SJSA1 (cell line): ENCODE measurements at places on chromosomes 3 and 15. TPM values are rescaled to one million over a fixed set of nuclear protein-coding genes. Genes with fewer than 3 reads are reported as not detected.

Gene STRIT1
- total RNA-seq: not detected in 2 replicates

Gene DAZL
- not detected in 2 replicates for total RNA-seq

Gene ZNF35
- 7.7 and 14.7 TPM in 2 replicates for total RNA-seq

Gene STRA6
- 0.18 TPM in 1 of 2 replicates, not detected in the other for total RNA-seq

Gene ZNF620
- 0.69 and 2.4 TPM in 2 replicates for total RNA-seq

- DNase-seq: peak; percentile 75
Observed at GRCh38 chr15:57527382-57528091, 64.2 kb upstream of the MYZAP start.

- DNase-seq: no peak
Observed at GRCh38 chr3:73453666-73454065, 171.1 kb downstream of the PDZRN3 start.

GRCh38 chr15:58459560-58459959, 27.8 kb downstream of the LIPC start:
- no peak for DNase-seq

DNA sequence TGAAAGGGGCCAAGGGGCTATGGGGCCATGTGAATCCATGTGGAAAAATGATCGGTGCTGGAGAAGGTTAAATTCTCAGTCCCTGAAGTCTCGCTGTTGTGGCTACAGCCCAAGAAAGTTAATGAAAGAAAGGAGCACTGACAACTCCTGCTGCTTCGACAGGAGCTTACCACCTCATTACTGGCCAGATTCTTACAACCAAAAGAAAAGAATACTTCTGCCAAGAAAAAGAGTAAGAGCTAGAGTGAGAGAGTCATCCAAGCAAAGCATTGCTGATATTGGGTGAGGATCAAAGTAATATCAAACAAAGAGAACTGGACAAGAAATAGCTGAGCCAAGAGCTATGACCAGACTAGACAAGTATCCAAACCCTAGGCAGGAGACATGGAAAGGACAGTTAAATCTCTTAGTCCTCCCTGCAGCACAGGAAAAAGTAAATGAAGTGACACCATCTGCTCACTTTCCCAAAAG, 348.4 kb upstream of the PLSCR5 start:
- no peak for DNase-seq

Gene IL16
- total RNA-seq: not detected in 2 replicates

- no peak for DNase-seq
Observed at GRCh38 chr3:139093840-139094239, 49.1 kb upstream of the PRR23C start.

DNA sequence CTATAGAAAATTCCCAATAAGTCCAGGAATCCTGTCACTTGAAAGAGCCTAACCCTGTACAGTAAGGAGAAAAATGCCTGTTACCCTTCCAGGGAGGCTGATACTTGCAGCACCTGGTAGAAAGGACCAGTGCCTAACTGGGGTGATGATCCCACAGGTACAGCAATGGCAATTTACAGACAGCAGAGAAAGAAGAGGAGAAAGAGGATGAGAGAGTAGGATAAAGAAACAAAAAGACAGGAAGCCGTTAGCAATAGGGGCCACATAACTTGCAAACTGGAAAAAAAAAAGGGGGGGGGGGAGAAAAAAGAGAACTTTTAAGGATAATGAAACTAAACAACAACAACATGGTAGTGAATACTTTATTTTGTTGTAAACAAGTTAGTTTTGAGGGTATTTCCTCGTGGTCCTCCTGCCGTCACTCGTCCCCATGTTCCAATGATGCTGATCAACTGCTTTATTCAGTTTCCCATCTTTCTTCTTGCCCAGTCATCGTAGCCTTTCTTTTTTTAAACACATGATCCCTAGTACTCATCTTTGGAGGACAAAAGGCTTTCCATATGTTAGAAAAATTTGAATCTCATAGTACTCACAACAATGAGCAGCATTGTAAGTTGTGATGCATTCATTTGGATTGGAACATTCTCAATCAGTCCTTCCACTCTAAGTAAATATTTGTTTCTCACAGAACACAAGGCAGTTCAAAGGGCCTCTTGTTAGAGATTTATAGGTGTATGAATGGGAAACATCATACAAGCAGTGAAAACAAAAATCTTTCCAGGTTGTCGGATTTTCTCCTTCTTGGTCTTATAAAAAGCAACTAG, 8.6 kb downstream of the TM4SF1 start:
- no peak for DNase-seq

Gene P2RY12
- not detected in 2 replicates for total RNA-seq

GRCh38 chr3:37963016-37963415, 27.6 kb upstream of the VILL start:
- DNase-seq: no peak

- no peak for DNase-seq
Observed at GRCh38 chr3:48762816-48763215, 45.8 kb upstream of the IP6K2 start.

Gene LTK
- total RNA-seq: 0.24 and 0.31 TPM in 2 replicates

DNA sequence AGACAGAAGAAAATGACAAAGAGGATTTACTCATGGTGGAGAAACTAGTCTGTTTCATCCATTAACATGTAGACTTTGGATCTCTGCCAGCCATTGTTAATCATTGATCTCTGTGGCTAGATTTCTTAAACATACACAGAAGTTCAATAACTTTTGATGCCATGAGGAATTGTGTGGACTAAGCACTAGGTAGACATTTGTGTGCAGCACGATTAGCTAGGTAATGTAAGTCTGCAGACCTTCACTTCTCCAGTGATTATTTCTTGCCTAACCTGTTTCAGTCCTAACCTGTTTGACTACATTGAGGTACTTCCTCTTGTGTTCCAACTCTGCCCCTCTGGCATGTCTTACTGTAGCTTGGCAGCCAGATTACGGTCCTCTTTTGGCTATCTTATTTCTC, 928.5 kb upstream of the ROBO1 start:
- DNase-seq: no peak

DNA sequence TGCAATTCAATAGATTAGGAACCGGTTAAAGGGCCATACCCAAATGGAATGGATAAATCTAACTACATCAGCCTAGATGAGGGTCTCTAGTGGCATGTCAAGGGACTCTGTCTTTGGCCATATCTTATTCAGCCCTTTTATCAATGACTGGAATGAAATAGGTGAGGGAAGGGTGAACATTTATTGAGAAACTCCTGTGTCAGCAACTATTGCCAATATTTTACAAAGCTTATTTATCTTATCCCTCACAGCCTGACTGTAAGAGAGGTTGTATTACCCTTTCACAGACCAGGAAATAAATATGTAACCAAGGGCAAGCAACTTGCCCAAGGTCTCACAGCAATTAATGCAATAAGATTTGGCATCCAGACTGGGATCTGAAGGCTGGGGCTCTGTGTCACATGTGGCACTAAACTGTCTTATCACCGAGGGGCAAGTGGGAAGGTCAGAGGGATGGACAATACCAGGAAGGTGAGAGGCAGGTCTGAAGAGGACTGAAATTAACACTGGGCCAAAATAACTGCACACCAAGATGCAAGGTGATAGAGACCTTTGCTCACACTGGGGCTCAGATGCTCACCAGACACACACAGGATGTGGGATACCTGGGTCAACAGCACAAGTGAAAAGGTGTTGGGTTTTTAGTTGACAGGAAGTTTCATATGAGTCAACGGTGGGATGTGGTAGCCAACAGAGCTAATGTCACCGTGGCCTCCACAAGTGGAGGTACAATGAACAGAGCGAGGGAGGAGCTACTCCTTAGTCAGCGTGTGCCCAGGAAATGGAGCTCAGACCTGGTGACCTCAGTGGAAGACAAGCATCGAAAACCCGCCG, 261.3 kb downstream of the RPLP1 start:
- DNase-seq: no peak

DNA sequence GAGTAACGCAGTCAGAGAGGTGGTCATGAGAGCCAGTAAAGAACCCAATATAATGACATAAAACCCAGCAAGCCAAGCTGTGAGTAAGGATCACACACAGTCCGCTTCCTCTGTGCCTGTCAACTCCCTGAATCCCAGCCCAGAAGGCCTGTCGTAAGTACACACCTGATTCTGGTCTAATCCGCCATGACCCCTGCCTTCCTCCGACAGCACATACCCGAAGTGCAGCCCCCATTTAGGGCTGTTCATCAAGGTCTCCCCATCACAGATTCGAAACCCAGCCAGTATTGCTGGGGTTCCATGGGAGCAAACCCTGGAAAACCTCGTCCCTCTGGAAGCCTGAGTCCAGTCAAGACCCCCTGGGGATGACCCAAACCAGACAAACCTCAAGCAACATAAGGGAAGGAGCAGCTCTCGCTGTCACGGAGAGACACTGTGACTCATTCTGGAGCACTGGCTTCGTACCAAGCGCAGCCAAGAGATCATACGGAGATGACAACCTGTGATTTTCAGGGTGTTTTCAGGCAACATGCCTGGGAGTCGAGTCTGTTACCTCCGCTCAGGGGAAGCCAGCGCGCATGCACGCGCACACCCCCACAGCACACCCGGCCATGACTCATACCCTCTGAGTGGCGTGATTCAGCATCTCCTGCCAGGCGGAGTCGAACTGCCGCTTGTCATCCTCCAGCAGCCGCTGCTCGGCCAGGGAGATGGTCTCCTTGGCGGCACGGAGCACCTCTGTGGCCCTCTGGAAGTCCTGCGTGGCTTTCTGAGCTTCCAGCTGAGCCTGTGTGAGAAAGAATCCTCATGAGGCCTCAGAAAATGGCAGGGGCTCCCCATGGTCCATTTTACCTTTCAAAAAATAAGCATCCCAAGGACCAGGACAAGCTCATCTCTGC, 63.0 kb downstream of the SH3BP5 start:
- peak; percentile 83 for DNase-seq

Gene ANKRD63
- total RNA-seq: 11.4 and 13.6 TPM in 2 replicates

DNA sequence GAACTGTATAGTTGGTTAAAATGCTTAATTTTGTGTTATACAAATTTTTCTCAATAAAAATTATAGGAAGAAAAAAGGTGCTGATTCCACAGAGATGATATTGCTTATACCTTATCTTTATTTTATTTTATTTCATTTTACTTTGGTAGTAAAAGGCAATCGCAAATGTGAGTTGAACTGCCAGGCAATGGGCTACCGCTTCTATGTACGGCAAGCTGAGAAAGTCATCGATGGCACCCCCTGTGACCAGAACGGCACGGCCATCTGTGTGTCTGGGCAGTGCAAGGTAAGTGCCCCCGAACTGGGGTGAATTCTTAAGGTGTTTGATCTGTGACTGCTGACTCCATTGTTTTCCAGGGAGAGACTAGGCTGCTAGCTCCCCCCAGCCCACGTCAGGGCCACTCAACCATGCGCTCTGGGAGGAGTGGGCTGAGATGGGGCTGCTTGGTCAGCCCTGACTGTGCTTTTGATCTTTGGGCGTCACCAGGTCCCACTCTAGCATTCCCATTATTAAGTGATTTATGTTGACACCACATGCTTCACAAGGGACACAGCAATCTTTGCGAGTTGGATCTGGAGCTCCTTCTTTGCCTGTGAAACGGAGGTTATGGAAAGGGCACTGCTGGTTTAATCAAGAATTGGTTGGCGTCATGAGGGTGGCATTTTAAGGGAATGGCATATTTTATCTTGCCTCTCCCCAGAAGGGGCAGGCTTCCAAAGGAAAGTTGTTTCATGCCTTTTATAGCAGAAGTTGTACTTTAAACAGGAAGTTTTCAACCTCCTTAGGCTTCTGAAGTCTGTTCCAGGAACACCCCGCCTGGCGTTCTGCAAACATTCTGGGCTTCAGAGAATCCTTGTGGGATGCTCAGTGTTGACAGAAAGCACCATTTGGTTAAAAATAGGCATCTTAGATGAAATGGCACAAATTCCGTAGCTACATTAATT, 296.5 kb downstream of the THSD4 start:
- DNase-seq: no peak

DNA sequence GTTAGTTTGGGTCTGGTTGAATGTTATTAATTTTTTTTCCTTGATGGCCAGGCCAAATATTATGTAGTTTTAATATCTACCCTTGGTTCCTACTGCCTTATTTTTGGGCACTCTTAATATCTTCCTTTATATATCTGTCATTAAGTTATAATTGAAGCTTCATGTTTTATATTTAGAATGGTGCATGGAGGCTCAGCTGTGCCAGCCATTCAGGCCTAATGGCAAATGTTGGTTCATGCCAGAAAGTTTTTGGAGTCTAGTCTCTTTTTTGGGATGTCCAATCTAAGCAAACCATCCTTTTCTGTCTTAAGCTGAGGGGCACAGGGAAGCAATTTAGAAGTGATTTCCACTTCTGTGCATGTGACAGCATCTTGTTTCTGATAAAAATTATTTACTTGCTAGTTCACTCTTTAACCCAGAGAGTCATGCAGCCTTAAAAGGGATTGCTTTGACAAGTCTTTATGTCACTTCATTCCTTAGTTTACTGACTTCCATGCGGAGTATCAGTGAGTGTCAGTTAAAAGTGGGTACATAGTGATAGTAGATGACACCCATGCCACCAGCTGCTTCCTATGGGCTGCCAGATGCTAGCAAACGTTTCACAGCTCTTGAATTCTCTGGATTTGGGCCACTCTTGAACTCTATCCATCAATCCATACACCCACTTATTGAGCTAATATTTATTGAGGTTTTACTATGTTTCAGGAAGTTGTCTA, 33.0 kb downstream of the MITF start:
- no peak for DNase-seq

GRCh38 chr15:61839546-61839945, 220.7 kb downstream of the VPS13C start:
- DNase-seq: no peak

DNA sequence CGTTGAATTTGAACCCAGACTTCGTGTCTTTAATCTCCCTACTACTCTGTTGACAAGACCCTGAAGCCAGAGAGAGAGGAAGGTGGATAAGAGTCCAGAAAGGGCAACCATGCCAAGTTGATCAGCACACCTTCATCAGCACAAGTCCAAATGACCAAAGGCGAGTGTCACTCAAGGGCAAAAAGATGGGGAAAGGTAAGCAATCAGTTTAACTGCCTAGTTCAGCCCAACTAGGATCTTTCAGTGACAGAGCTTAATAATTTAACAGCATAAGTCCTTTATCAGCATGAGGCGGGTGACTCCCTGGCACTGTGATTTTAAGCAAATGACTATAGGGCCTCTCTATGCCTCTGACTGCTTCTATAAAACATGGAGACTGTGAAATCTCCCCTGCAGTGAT, 6.2 kb downstream of the SUCLG2 start:
- DNase-seq: peak; percentile 2

GRCh38 chr3:195036203-195036505, 234.8 kb downstream of the XXYLT1 start:
- no peak for DNase-seq

Gene NEK10
- total RNA-seq: 1.8 and 1.9 TPM in 2 replicates

DNA sequence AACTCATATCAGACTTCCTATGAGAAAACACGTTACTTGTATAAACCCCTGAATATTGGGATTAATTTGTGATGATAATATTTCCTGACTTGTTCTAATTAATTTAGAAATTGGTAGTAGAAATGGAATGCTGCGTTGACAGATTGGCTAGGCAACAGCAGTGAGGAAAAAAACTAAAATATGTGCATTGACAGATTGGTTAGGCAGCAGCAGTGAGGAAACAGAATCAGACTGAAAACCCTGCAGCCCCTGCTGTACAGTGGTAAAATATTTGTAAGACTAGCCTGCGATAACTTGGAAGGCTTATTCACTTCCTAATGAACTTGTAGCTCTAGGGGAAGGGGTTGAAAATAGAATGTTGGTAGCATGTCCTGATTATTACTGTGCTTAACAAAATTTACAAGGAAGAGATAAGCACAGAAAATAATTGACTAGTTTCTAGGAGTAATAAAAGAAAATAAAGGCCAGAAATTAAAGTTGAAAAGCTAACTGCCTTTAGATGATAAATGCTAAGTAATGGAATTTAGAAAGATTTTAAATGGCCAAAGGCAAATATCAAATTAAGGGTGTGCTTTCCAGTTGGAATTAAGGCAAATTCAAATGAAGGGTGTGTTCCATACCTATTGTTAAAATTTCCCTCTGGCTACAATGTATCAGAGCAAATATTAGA, 29.9 kb upstream of the IL16 start:
- no peak for DNase-seq

Gene SLC35G2
- 29.0 and 39.4 TPM in 2 replicates for total RNA-seq

- DNase-seq: no peak
Observed at GRCh38 chr15:58398643-58399042, 33.1 kb upstream of the LIPC start.
